Jurkat, Clone E6-1 (cell line): ENCODE measurements at places on chromosomes 6 and 20.

DNA sequence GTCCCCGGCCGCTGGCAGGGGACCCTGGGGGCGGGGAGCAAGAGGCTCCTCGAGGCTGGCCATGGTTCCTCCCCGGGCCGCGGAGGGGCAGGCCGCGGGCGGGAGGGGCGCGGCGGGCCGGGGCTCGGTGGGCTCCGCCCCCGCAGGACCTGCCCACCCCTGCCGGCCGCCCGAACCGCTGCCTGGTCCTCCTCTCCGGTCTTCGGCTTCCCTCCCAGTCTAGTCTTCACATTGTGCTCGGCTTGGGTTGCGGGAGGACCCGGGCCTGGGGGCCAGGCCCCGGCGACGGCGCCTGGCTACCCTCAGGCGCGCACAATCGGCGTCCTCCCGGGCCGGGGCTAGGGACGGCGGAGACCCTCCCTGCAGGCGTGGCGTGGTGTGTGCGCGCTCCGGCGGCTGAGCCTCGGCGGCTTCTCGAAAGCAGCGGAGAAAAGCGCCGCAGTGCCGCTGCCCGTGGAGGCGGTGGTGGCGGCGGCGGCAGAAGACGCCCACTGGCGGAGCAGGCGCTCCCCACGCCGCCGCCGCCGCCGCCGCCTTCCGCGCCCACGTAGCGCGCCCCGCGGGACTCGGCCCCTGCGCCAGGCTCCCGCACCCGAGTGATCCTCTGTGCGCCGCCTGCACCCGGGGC is at the start of gene PDE10A:
Gene PDE10A (minus strand): TSS at position 493 of the 628 bp plus-strand sequence. CDS start 430 bp downstream, at position 63.
- no peak for DNase-seq

GRCh38 chr6:31829633-31830283 is 2.2 kb downstream of the HSPA1B start:
- DNase-seq: peak; percentile 60

DNA sequence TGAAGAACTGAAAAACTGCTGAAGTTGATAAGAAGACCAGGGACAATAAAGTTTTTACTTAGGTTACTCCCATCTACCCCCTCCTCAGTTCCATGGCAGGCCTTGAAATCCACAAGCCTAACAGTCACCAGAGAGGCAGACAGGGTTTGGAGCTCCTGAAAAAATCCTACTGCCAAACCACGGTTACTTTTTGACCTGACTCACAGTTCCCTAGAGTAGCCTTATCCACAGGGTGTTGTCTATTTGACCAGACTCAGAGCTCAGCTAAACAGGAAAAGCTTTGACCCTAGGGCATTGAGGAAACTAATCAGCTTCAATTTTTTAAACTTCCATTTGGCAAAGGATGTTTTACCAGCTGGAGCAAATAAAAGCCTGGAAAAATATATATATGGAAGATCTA is 257.7 kb upstream of the NT5E start:
- no peak for DNase-seq

DNA sequence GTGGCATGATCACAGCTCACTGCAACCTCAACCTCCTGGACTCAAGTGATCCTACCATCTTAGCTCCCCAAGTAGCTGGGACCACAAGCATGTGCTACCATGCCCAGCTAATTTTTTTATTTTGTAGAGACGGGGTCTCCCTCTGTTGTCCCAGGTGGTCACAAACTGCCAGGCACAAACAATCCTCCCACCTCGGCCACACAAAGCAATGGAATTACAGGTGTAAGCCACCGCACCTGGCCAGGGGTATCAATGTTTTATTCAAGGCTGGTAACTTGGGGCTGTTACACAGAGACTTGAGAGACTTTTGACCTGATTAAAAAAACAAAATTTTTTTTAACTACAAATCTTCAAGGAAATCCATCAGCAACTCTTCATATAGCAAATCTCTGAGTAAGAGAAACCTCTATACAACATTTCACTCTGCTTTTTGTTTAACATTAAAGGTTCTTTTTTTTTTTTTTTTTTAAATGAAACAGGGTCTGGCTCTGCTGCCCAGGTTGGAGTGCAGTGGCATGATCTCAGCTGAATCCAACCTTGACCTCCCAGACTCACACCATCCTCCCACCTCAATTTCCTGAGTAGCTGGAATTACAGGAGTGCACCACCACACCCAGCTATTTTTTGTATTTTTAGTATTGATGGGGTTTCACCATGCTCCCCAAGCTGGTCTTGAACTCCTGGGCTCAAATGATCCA is 5.9 kb downstream of the EIF2S2 start:
- DNase-seq: no peak

DNA sequence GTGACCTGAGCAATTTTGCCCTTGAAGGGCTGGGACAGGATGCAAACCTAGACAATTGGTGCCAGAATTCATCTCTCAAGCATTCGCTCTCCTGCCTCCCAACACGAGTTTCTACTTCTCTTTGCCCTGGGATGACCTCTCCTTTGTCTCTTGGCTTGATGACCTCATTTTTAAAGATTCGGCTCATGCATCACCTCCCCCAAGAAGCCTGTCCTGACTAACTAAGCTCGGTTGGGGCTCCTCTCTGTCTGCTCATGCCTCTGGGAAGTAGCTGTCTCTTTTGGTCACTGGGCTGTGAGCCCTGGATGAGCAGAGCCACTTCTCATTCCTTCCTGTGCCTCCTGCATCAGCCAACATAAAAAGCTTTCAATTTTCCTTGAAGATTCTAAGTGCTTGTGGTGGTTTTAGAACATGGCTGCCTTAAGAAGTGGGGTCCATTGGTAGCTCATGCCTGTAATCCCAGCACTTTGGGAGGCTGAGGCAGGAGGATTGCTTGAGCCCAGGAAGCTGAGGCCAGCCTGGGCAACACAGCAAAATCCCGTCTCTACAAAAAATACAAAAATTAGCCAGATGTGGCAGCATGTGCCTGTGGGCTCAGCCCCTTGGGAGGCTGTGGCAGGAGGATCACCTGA is 11.1 kb upstream of the TCF15 start:
- no peak for DNase-seq

GRCh38 chr20:11791835-11792567 is 125.7 kb upstream of the BTBD3 start:
- DNase-seq: no peak

DNA sequence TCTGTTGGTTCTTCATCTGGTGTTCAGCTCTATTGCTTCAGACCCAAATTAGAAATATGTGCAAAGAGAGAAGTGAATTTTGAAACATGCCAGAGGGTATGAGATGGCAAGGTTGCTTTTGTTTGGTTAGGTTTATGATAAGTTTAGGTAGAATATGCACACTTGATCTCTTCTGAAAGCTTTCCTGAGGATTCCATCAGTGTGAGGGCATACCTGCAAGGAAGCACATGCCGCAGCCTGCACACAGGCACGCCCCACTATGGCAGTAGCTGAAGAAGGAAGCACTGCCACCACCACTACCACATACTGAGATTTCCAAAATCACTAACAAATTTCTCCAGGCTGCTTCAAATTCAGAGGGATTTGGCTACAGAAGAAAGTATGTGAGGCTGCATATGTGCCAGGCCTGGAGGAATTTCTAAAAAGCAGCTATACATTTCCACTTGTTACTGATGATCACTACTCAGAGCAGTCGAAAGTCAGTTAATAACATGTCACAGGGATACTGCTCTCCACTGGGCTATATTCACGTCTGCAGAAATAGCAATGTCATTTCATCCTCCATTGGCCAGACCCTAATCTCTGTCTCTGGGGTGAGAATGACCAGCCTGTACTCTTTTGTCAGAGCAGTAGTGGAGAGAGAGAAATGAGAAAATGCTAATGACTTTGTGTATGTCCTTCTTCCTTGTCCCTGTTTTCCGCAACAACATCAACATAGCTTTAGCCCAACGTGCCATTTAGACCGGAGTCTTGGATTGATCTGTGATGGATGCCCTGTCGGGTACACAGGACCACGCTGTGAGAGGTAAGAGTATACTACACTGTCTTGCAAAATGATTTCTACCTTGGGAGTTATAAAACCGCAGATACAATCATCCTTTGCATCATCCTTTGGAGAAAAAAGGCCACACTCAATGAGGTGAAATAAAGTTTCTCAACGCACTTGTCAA is 396.7 kb downstream of the LAMA2 start:
- no peak for DNase-seq

GRCh38 chr6:29792123-29793035 is 35.2 kb upstream of the HLA-G start:
- DNase-seq: no peak

DNA sequence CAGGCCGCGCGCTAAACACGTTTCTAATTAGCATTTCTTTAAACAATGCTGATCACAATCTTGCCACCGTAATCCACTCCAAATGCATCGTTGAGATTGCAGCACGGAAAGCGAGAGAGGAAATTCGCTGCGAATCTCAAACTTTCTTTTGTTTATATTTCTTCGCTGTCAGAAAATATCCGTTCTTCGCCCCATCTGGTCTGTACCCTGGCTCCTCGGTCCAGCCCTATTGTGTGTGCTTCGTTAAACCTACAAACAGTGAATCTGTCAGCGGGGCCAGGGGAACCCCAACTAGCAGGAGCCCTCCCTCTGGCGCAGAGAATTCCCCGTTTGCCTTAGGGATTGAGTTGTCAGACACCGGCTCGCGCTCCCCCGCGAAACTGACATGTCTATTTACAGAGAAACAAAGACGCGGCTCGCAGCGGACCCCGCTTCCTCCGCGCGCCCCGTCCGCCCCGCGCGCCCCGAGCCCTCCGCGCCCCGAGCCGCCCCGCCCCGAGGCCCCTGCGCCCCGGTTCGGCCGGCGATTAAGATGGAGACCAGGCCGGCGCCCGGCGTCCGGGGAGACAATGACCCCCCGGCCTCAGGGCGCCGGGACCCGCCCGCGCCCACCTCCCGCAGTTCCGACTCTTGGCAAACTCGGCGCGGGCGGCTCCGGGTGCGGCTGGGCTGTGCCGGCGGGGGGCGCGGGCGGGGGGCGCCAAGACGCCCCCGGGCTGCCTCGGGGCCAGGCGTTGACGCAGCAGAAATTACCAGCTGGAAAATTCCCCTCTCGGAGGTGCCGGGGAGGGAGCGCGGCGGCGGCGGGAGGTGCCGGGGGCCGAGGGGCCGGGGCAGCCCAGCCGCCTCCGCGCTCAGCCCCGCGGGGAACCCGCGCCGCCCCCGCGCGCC is 874 bp downstream of the ZBTB46 start:
- no peak for DNase-seq

GRCh38 chr6:166708460-166708859 is 81.4 kb upstream of the RPS6KA2 start:
- DNase-seq: no peak

GRCh38 chr6:144744720-144745119 is 459.6 kb downstream of the UTRN start:
- DNase-seq: no peak

- DNase-seq: no peak
Measured at GRCh38 chr20:7240490-7240889, 473.0 kb downstream of the BMP2 start.

DNA sequence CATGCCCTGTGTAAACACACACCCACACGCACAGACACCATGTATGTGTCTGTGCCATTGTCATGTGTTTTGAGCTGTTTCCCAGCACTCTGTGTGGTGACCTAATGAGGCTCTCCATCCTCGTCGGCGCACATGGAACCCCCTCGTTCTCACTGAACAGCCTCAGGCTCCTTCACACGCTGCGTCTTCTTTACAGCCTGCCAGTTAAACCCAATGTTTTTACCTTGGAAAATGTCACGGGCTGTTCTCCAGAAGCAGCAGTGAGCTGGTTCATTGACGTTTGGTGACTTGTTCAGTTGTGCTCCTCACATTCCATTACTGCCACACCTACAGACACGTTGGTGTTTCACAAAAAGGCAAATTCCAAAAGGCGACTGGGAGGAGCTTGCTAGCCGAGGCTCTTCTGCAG is 201.0 kb upstream of the FOXQ1 start:
- no peak for DNase-seq

GRCh38 chr6:151680846-151681432 is 126.5 kb upstream of the ESR1 start:
- no peak for DNase-seq

- peak; percentile 74 for DNase-seq
Measured at GRCh38 chr6:31087494-31088089, 24.8 kb downstream of the C6orf15 start.

DNA sequence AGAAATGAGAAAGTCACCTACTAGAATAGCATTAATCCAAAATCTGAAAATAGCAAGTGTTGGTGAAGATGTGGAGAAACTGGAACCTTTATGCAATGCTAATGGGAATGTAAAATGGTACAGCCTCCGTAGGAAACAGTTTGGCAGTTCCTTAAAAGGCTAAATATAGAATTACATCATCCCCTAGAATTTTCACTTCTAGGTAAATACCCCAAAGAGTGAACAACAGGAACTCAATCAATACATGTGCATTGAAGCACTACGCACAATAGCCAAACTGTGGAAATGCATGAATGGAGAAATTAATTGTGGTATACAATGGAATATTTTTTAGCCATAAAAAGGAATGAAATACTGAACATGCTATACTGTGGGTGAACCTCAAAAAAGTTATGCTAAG is 982.0 kb upstream of the FLRT3 start:
- no peak for DNase-seq

GRCh38 chr6:119671105-119671504 is 321.5 kb upstream of the MAN1A1 start:
- no peak for DNase-seq

DNA sequence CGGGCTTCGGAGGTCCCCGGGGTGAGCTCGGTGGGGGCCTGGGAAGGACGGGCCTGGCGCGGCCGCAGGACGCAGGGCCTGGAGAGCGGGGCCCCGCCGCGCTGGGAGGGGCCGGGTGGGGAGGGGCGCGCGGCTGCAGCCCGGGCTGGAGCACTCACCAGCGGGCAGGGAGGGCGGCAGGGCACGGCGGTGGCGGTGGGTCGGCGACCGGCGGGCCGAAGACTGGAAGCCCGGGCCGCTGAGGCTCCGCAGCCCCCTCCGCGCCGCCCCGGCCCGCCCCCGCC is at the start of gene GATA5:
Gene GATA5 (minus strand): TSS at position 224 of the 284 bp plus-strand sequence. CDS start 474 bp downstream, outside the sequence.
- no peak for DNase-seq

DNA sequence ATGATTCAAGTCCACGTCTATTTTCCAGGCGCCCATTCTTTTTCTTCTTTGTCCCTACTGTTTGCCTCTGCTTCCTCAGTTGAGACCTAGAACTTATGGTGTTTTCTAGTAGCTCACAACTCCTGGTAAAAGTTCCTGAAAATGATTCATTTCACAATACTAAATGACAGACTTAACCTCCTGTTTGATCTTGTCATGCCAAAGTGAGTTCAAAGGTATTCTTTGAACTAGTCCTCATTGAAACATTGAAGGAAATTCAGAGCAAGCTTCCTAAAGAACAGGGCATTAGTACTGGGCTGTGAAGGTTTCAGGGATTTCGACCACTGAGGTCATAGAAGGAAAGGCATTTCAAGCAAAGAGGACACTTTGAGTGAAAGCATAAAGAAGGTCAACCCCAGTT is 132.8 kb downstream of the IBTK start:
- DNase-seq: no peak

- no peak for DNase-seq
Measured at GRCh38 chr20:47382746-47383415, 26.4 kb upstream of the ZMYND8 start.

DNA sequence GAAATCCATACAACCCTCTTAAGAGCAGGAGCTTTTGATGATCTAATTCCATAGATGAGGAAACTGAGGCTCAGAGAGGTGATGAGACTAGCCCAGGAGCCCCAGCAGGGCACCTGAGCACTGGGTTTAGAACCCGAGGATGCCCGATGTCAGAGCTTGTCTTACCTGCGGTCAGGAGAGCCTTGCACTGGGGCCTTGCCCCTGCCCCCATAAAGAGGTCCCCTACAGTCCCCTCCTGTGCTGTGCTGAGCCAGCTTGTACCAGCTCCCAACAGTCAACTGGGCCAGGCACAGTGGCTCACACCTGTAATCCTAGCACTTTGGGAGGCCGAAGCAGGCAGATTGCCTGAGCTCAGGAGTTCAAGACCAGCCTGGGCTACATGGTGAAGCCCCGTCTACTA is 58.6 kb downstream of the RIPOR3 start:
- no peak for DNase-seq

- DNase-seq: no peak
Measured at GRCh38 chr6:112911959-112912358, 564.8 kb downstream of the RFPL4B start.

GRCh38 chr6:145483191-145483996 is 251.9 kb downstream of the EPM2A start:
- no peak for DNase-seq
